ENCODE measurements at places on chromosomes 11 and 22. TPM values are rescaled to one million over a fixed set of nuclear protein-coding genes. Genes with fewer than 3 reads are reported as not detected.
A peak's percentile ranks its signal among the peaks of the same experiment; 100 is the strongest.

GRCh38 chr22:32809786-32810554, 8.5 kb downstream of the TIMP3 start:
- H3K36me3 ChIP-seq = no peaks in the 10 kb centered on the region
- no peak overlapping the region for H3K27ac ChIP-seq
- no peak overlapping the region for H3K4me3 ChIP-seq
- H3K27me3 ChIP-seq = no peaks in the 10 kb centered on the region
- H3K4me1 ChIP-seq = peaks cover 21% of the 10 kb centered on the region

- no peaks in the 10 kb centered on the region for H3K36me3 ChIP-seq
- H3K27me3 ChIP-seq = no peaks in the 10 kb centered on the region
- no peak for DNase-seq
- H3K4me3 ChIP-seq = no peak within 1 kb of the TSS
- H3K4me1 ChIP-seq = no peaks in the 10 kb centered on the region
- no peak within 1 kb of the TSS for H3K27ac ChIP-seq
Observed at GRCh38 chr11:102530558-102530957, at the start of gene MMP7. TSS of gene MMP7 (minus strand) at chr11:102530747. CDS start at chr11:102530700, 47 bp downstream.

GRCh38 chr11:113470233-113470632, 5.0 kb downstream of the DRD2 start:
- no peaks in the 10 kb centered on the region for H3K36me3 ChIP-seq
- H3K27me3 ChIP-seq = peaks cover 38% of the 10 kb centered on the region
- H3K4me3 ChIP-seq = no peak overlapping the region
- DNase-seq = peak; percentile 53
- no peak overlapping the region for H3K27ac ChIP-seq
- peaks cover 10% of the 10 kb centered on the region for H3K4me1 ChIP-seq

DNA sequence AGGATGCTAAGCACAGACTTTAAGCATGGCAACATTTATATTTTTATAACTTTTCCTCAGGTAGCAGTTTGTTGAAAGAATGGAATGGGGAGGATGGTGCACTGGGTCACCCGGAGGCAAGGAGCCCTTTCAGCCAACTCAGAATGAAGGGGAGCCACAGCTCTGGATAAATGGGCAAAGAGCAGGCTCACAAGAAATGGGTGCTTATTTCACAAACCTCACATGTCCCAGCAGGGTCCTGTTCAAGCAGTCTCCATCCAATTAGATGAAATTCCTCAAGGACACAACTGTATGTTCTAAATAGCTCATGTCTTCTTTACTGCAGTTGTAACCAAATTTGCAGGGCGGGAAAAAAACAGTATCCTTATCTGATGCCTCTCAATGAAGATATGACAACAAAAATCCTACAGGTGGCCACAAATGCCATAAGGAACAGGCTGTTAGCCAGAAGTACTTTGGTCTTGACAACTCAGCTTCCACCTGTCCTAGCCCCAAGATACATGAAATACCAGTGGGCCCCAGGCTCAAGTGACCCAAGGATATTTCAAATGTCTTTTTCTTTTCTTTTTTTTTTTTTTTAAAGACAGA, 48.2 kb downstream of the MAPK1 start:
- no peak for DNase-seq
- no peak overlapping the region for H3K4me3 ChIP-seq
- H3K27ac ChIP-seq = no peak overlapping the region
- H3K36me3 ChIP-seq = no peaks in the 10 kb centered on the region
- no peaks in the 10 kb centered on the region for H3K27me3 ChIP-seq

- no peak overlapping the region for H3K27ac ChIP-seq
- no peak overlapping the region for H3K4me3 ChIP-seq
- no peaks in the 10 kb centered on the region for H3K4me1 ChIP-seq
- H3K36me3 ChIP-seq = no peaks in the 10 kb centered on the region
Observed at GRCh38 chr11:33290319-33290718, 33.1 kb downstream of the HIPK3 start.

Gene LRRC10B
- 0.74 TPM for total RNA-seq

GRCh38 chr11:134207538-134208239, 16.1 kb downstream of the NCAPD3 start:
- H3K4me1 ChIP-seq = no peaks in the 10 kb centered on the region
- peak; percentile 43 for DNase-seq
- H3K27ac ChIP-seq = no peak overlapping the region
- peaks cover 32% of the 10 kb centered on the region for H3K36me3 ChIP-seq

- no peak overlapping the region for H3K27ac ChIP-seq
- H3K4me3 ChIP-seq = peak overlapping the region; percentile 50
- no peaks in the 10 kb centered on the region for H3K36me3 ChIP-seq
Observed at GRCh38 chr11:19344661-19345518, 104.1 kb upstream of the E2F8 start.

Gene CD3D
- total RNA-seq = not detected

DNA sequence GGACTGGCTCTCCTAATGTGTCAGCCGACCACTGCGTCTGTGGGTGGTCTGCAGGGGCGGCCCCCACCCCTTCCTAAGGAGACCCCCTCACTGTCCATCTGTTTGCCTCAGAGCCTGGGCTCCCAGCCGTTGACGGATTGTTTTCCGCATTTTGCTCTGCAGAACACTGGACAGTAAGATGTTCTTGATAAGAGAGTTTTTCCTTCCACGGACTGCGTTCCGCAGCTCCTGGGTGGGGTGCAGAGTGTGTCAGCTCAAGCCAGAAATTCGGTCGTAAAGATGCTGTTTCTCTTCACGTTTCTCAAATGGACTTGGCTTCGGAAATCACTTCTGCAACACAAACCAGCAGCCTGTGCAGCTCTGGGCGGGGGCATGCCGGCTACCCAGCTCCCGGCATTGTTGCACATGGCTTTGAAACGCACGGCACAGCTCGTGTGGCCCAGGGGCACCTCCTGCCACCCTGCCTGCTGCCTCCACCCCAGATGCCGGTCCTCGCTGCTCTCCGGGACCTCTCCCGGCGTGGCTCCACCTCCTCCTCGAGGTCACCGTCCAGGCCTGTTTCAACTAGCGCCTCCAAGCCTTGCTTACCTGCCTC, 2.9 kb upstream of the MRGPRG start:
- DNase-seq = no peak
- H3K27me3 ChIP-seq = no peaks in the 10 kb centered on the region
- H3K4me3 ChIP-seq = no peak overlapping the region
- no peaks in the 10 kb centered on the region for H3K36me3 ChIP-seq
- H3K27ac ChIP-seq = no peak overlapping the region

DNA sequence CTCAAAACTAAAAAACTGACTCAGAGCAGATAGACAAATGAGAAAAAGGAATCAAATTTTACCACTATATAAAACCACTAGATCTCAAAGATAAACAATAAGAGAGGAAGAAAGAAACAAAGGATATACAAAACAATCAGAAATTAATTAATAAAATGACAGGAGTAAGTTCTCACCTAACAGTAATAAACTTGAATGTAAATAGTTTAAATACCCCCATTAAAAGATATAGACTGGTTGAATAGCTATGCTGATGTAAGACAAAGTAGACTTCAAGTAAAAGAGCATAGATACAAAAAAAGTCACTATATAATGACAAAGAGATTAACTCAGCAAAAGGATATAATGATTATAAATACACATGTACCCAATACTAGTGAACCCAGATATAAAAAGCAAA, 72.3 kb upstream of the GNAZ start:
- H3K4me1 ChIP-seq = no peaks in the 10 kb centered on the region
- no peak for DNase-seq

Gene TANGO2
- 10.0 TPM for total RNA-seq

Gene ASRGL1
- total RNA-seq = 44.5 TPM

Gene OSBP2
- total RNA-seq = 2.4 TPM

Gene TEX12
- total RNA-seq = 0.51 TPM

GRCh38 chr11:73266646-73267020, 5.5 kb upstream of the P2RY6 start:
- H3K27ac ChIP-seq = no peak overlapping the region
- peaks cover 3% of the 10 kb centered on the region for H3K4me1 ChIP-seq
- no peaks in the 10 kb centered on the region for H3K36me3 ChIP-seq
- DNase-seq = no peak

DNA sequence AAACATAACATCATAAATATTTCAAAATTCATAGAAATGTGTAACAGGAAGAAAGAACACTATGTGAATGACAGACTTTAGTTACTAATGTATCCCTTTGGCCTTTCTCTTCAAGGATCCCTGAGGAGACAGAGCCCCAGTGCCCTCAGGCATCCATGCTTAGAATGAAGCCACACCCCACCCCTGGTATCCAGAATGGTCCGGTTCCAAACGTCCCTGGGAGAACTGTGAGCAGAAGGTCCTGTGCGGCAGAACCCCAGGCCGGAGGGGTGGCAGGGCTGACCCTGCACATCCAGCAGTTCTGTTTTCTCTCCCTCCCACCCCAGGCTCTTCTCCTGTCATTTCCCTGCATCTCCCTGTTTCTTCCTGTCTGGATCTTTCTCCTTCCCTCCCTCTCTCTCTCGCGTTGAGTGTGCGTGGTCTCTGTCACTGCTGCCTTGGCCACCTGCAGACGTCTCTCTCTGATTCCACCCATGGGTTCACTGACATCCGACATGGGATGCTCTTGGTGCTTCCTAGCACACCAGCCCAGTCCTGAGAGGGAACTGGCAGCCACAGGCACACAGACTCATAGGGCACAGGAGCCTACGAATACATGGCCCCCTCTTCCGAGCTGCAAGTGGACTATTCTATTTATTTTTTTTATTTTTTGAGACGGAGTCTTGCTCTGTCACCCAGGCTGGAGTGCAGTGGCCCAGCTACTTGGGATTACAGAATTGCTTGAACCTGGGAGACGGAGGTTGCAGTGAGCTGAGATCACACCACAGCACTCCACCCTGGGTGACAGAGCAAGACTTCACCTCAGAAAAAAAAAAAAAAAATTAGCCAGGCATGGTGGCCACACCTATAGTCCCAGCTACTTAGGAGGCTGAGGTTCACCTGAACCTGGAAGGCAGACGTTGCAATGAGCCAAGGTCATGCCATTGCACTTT, 5.7 kb downstream of the RFPL1 start:
- H3K4me1 ChIP-seq = no peaks in the 10 kb centered on the region
- H3K36me3 ChIP-seq = no peaks in the 10 kb centered on the region
- H3K27me3 ChIP-seq = no peaks in the 10 kb centered on the region
- H3K4me3 ChIP-seq = no peak overlapping the region

DNA sequence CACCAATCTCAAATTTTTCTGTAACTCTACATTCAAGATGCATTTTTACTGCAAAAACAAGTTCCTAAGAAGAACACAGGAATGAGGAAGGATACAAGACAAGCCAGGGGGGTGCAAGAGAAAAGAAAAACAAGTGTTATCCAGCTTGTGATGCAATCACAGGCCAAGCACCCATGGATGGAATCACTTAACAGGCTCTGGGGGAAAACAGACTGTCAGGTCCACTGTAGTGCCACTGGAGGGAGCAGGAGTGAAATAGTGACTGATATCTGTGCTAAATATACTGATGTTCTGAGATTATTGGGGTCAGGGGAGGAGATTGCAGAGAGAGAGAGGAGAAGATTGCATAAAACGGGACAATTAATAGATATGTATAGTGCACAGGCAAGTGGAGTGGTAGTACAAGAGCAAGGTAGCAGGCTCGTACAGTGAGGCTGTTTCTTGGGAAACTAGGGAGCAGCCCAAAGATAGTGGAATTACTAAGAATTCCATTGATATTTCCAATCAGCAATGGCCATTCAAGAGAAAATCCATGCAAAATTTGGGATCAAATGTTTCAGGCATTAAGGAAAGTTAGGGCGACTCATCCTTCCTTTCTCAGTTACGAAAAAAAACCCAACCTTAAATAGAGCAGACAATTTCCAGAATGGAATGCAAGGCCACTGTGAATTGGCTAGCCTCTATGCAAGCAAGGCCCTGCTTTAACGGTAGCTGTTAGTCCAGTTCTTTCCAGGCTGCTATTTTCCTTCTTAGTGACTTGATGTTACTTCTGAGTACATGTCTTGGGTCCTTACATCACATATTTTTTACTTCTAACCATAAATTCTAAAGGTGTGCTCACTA, 52.2 kb upstream of the CEP126 start:
- no peak overlapping the region for H3K27ac ChIP-seq
- H3K4me1 ChIP-seq = peaks cover 3% of the 10 kb centered on the region
- H3K27me3 ChIP-seq = no peaks in the 10 kb centered on the region
- no peak overlapping the region for H3K4me3 ChIP-seq
- no peaks in the 10 kb centered on the region for H3K36me3 ChIP-seq

GRCh38 chr11:17718015-17718414, 1.4 kb upstream of the MYOD1 start:
- peaks cover 26% of the 10 kb centered on the region for H3K4me1 ChIP-seq
- no peak overlapping the region for H3K27ac ChIP-seq
- H3K4me3 ChIP-seq = no peak overlapping the region
- peaks cover 100% of the 10 kb centered on the region for H3K27me3 ChIP-seq
- H3K36me3 ChIP-seq = no peaks in the 10 kb centered on the region

DNA sequence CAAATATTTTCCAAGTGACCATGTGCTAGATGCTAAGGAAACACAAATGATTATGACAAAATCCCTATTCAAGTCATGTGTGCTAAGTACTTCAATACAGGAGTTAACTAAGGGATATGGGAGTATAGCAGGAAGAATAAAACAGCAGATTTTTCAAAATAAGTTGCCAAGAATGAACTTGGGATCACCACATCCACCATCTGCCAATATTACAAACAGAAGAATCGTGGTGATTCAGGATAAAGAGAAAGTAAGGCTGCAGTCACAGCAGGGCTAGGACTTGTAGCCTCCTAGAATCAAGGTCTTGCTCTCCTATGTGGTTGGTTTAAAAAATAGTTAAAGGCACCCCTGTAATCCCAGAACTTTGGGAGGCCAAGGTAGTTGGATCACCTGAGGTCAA, 34.3 kb downstream of the MRTFA start:
- no peaks in the 10 kb centered on the region for H3K27me3 ChIP-seq
- H3K4me3 ChIP-seq = no peak overlapping the region
- no peak overlapping the region for H3K27ac ChIP-seq
- DNase-seq = no peak
- H3K36me3 ChIP-seq = no peaks in the 10 kb centered on the region

DNA sequence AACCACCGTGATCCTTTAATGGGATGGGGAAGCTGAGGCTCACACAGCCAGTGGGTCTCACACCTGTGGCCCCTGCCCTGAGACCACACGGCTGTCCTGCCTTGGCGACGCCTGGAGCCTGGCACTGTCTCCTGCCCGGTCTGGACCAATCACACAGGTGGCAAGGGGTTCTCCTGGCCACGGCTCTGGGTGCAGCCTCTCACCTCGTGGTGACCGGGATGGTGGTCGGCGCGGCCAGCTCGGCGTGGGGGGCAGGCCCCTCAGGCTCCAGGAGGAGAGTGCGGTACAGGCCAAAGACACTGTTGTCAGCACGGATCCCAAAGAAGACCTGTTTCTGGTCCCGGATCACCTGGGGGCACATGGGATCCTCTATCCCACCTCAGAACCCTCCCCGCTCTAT, 8.7 kb downstream of the ANO9 start:
- no peaks in the 10 kb centered on the region for H3K27me3 ChIP-seq
- no peak overlapping the region for H3K27ac ChIP-seq
- H3K36me3 ChIP-seq = no peaks in the 10 kb centered on the region
- H3K4me3 ChIP-seq = no peak overlapping the region

- no peak overlapping the region for H3K27ac ChIP-seq
- no peaks in the 10 kb centered on the region for H3K36me3 ChIP-seq
- peaks cover 3% of the 10 kb centered on the region for H3K4me1 ChIP-seq
- no peaks in the 10 kb centered on the region for H3K27me3 ChIP-seq
Observed at GRCh38 chr22:38652859-38653258, 3.3 kb downstream of the FAM227A start.

Measured in neural progenitor cell (in vitro differentiated cells).